ENCODE measurements at places on chromosomes 16 and 17.
A peak's percentile ranks its signal among the peaks of the same experiment; 100 is the strongest.

- DNase-seq = no peak
Observed at GRCh38 chr16:67336648-67337047, 10.0 kb downstream of the LRRC36 start.

- DNase-seq = no peak
Observed at GRCh38 chr17:77314601-77315000, 173.8 kb downstream of the SEC14L1 start.

DNA sequence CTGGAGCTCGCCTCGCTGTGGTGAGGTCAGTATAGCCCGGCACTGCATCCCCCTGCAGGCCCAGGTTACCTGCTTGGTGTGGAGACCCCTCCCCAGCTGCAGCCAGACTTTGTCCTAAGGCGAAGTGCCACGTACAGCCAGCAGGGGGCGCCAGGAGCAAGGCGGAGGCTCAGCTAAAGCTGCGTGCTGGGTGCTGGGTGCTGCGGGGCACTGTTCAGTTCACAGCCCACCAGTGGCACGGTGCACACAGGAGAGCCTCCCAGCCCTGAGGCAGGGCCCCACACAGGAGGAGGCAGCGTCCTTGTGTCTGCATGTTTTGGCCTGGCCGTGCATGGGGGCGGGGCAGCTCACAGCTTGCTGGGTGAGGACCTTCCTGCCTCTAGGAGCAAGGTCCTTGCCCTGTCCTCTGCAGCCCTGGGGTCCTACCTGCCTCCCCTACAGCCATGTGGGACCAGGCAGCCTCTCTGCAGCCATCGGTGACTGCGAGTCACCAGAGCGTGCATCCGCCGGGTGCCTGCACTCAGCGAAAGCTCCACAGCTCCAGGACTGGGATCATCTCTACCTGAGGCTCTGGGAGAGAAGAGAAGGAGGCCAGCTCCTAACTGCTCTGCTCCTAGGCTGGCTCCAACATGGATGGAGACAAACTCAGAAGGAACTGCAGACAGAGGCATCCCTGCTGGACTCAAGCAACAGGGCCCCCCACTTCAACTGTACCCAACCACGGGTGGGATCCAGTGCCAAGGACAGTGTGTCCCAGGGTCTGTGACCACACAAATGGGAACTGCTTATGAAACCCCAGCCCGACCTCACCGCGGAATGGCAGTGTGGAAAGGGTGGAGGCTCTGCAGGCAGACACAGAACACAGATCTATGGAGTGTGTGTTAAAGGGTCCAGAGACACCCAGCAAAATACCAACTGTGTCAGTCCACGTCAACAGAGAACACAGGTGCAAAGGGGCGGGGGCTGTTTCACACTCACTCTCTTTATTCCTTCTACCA, 19.0 kb downstream of the SLC7A5 start:
- peak; percentile 71 for DNase-seq

GRCh38 chr16:52611817-52612673, 65.1 kb upstream of the TOX3 start:
- DNase-seq = no peak

DNA sequence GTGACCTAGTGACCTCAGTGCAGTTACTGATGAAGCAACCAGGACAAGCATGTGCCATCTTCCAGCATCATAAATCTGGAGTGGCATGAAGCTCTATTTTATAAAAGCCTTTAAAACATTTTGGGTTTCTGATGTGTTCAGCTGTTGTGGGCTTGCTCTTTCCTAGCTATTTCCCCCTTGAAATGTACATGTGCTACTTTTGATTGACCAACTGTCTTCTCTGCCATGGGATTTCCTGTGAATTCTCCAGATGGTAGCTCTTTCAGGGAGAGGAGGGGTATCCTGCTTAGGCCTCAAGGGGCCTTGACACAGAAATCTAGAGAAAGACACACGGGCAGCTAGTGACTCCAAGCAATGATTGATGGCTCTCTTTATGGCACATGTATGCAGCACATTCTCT, 1.9 kb upstream of the ASIC2 start:
- no peak for DNase-seq

GRCh38 chr17:37693328-37693727, 50.1 kb upstream of the DDX52 start:
- DNase-seq = no peak

DNA sequence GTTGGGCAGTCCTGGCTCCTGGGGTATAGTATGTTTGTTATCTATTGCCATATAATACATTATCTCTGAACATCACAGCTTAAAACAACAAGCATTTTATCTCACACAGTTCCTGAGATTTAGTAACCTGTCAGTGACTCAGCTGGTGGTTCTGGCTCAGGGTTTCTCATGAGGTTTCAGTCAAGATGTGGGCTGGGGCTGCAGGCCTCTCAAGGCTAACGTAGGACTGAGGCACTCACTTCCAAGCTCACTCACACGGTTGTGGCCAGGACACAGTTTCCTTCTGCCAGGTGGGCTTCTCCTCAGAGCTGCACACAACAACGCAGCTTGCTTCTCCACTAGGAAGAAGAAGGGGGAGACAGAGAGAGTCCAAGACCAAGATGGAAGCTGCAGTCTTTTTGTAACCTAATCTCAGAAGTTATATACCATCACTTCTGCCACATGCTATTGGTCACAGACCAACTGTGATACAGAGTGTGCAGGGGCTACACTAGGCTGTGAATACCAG, 10.3 kb upstream of the MED13 start:
- no peak for DNase-seq

GRCh38 chr17:10640475-10640874, 16.6 kb downstream of the MYH3 start:
- no peak for DNase-seq

GRCh38 chr17:17511881-17512858, 16.0 kb upstream of the RASD1 start:
- DNase-seq = no peak

- no peak for DNase-seq
Observed at GRCh38 chr16:19377864-19378263, 39.8 kb upstream of the TMC5 start.

- DNase-seq = no peak
Observed at GRCh38 chr16:53334581-53334980, 99.7 kb upstream of the RBL2 start.

GRCh38 chr16:63684149-63685101, 1437.4 kb downstream of the CDH11 start:
- DNase-seq = no peak

GRCh38 chr16:21185659-21186325, 25.6 kb downstream of the ZP2 start:
- no peak for DNase-seq

DNA sequence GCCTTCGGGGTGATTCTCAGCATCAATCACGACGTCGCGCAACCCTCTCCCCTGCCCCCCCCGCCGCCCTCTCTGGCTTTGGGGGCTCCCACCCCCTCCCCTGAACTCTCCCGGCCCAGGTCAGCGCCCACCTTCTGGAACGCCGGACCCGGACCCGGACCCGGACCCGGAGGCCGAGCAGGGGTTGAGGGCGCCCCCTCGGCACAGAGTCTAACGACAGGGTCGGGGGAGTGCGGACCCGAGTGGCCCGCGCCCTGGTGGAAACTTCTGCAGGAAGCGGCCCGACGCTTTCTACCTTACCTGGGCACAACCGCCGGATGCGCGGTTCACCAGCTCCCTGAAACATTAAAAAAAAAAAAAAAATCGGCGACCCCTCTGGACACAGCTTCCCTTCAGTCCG, 16.2 kb downstream of the SALL1 start:
- no peak for DNase-seq

- DNase-seq = no peak
Observed at GRCh38 chr17:681738-682529, 32.7 kb downstream of the VPS53 start.

DNA sequence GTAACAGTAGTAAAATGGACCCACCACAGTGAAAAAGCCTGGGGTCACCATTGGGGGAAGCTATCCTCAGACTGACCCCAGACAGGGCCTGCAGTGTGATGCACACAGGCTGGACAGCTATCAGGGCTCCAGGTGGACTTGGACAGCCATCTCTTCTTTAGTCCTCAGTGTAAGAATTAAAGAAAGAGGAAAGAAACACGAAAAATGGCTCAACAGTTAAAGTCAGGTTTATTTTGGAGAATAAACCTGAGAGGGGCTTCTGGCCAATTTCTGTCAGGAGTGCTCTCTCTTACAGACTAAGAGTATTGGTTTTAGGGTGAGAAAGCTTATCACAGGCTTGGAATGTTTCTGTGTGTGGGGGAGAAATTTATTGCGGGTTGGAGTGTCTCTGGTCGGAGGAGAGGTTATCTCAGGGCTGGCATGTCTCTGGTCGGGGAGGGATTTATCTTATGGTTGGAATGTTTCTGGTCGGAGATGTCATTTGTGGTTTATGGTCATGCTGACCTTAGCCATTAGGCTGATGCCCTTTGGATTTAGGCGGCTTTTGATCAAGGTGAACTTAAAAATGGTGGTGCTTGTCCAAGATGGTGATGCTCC, 10.8 kb upstream of the B4GALNT2 start:
- DNase-seq = no peak

DNA sequence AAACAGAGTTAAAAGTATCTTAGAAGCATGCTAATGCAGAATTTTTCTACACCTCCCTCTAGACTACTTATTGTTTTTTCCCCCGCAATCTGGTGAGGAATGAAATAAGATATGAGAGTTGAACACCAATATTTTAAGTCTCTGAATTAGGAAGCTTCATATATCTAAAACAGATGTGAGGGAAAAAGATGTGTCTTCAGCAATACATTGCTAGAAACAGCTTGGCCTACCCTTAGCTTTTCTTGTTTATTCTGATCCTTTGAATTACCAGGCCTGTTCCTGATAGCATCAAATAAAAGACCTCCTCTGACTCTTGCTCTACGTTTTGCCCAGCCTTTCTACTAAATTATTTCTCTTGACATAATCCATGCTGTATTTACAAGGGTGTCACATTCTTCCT, 221.8 kb downstream of the CDH11 start:
- DNase-seq = no peak

DNA sequence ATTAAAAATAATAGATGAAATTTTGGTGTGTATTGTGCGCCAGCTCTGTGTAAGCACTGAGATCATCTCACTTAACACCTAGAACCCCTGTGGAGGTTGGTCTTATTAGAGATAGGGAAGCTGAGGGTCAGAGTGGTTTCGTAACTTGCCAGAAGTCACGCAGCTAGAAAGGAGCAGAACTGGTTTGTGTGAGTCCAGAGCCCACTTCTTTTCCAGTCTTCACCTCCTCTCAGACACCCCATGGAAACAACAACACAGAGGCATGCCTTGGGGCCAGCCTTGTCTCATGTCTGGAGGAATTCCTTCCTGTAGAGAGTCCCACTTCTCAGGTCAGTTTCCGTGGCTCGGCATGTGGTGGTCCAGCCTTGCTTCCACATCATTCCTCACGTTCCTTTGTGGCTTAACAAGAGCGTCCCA, 16.5 kb downstream of the YPEL2 start:
- DNase-seq = no peak

DNA sequence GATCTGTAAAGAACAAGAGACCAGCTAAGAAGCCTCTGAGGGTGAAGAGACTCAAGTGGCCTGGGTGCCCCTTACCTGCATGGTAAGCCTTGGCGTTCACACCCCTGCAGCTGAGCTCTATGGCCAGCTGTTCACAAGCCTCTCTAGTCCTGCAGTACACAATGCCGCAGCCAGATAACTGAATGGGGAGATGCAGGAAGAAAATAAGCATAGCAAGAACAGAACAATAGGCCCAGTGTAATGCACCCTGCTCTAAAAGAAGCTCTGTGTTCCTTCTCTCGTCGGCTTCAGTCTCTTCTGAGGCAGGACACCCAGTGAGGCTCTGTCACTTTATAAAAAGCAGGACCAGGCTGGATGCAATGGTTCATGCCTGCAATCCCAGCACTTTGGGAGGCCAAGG, 5.4 kb downstream of the RECQL5 start:
- no peak for DNase-seq

DNA sequence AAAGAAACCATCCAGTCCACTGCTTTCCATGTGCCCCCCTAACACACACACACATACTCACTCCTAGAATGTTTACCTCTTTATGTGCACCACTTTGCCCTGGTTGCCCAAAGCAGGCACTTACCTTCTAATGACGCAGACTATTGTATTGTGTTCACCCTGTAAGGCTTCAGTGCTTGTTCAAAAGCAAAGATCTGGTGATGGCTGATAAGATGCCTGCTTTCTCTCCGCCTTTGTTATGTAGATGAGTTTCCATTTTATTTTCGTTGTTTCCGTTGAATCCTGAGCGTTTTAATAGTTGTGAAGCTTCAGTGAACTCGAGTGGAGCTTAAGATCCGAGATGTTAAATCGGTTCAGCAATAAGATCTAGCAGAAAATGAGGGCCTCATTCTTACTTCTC, 452.7 kb downstream of the TMEM114 start:
- DNase-seq = no peak

- DNase-seq = no peak
Observed at GRCh38 chr17:66787914-66788313, 47.0 kb upstream of the CACNG5 start.

- DNase-seq = no peak
Observed at GRCh38 chr16:64736857-64737256, 385.0 kb downstream of the CDH11 start.

- DNase-seq = no peak
Observed at GRCh38 chr16:66486773-66487579, 59.9 kb downstream of the BEAN1 start.

DNA sequence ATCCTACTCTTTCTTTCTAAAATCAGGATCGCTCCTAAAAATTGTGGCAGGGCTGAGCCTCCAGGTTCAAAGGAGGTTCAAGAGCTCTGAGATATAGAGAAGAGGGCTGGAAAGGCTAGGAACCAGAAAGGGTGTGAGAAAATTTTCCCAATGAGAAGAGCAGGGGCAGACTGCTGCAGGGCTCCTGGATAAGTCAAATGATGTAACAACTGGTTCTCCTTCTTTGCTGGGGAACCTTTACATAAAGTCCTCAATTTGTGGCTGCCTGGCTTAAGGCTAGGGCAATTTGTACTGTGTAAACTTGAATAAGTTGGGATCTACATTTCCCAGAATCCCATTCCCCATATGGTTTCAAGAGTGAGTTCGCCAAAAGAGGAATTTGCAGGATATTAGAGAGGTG, 16.3 kb upstream of the AKAP1 start:
- no peak for DNase-seq

- no peak for DNase-seq
Observed at GRCh38 chr16:86898386-86898785, 320.0 kb downstream of the FOXL1 start.

- no peak for DNase-seq
Observed at GRCh38 chr16:71915350-71915749, 20.0 kb downstream of the IST1 start.

- peak; percentile 25 for DNase-seq
Observed at GRCh38 chr16:10965440-10966061, 21.2 kb downstream of the CLEC16A start.

DNA sequence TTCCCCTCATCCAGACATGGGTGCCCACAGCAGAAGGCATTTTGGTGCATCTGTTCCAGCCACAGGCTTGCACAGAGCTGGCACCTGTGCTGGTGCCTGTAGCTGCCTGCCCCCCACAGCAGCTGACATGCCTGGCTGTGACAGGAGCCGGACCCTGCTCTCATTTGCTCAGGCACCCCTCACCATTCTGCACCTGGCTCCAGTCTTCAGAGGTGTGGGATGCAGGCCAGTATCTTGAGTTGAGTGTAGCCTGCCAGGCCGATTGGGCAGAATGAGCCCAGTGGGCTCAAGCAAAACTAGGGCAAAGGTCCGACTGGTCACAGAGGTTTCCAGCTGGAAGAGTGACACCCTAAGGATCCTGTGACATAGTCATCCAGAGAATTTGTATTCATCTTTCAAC, 887.7 kb downstream of the CDH11 start:
- DNase-seq = no peak
